Osteocyte (in vitro differentiated cells): ENCODE measurements at places on chromosomes 4 and X. TPM values are rescaled to one million over a fixed set of nuclear protein-coding genes. Genes with fewer than 3 reads are reported as not detected.

- no peak for DNase-seq
- peaks cover 44% of the 10 kb centered on the region for H3K4me1 ChIP-seq
- H3K4me3 ChIP-seq, result no peak overlapping the region
- no peak overlapping the region for H3K27ac ChIP-seq
- no peaks in the 10 kb centered on the region for H3K27me3 ChIP-seq
- H3K36me3 ChIP-seq, result peaks cover 8% of the 10 kb centered on the region
Observed at GRCh38 chr4:182193311-182193710, 49.9 kb upstream of the TENM3 start.

GRCh38 chr4:154732669-154733068, 11.1 kb upstream of the LRAT start:
- no peak overlapping the region for H3K4me3 ChIP-seq
- H3K36me3 ChIP-seq, result no peaks in the 10 kb centered on the region
- H3K27ac ChIP-seq, result no peak overlapping the region
- DNase-seq, result no peak

- no peak for DNase-seq
- no peaks in the 10 kb centered on the region for H3K27me3 ChIP-seq
- peak overlapping the region; percentile 21 for H3K27ac ChIP-seq
- H3K4me3 ChIP-seq, result no peak overlapping the region
Observed at GRCh38 chr4:155684892-155685541, 18.4 kb downstream of the GUCY1A1 start.

Gene RTL5
- 19.5 and 19.9 TPM in 2 replicates for total RNA-seq

GRCh38 chrX:67613366-67613765, 69.5 kb downstream of the AR start:
- no peak for DNase-seq
- peak overlapping the region; percentile 84 for H3K27ac ChIP-seq
- no peak overlapping the region for H3K4me3 ChIP-seq
- peaks cover 34% of the 10 kb centered on the region for H3K4me1 ChIP-seq
- H3K27me3 ChIP-seq, result no peaks in the 10 kb centered on the region

Gene SH3BGRL
- total RNA-seq, result 166 TPM in 2 replicates

DNA sequence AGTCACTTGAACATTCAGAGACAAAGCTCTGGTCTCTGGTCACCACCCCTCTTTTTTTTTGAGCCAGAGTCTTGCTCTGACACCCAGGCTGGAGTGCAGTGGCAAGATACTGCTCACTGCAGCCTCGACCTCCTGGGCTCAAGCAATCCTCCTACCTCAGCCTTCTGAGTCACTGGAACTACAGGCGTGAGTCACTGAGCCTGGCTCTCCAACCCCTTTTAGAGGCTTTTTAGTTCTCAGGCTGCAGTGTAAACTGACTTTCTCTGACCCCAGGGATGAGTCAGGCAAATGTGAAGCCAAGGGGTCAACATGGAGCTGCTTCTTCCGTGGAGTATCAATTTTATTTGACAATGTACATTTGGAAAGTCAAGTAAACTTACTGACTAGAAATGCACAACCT, 229.2 kb downstream of the PTTG2 start:
- peak overlapping the region; percentile 47 for H3K27ac ChIP-seq
- H3K36me3 ChIP-seq, result no peaks in the 10 kb centered on the region
- no peaks in the 10 kb centered on the region for H3K27me3 ChIP-seq
- DNase-seq, result no peak
- H3K4me1 ChIP-seq, result peaks cover 32% of the 10 kb centered on the region
- no peak overlapping the region for H3K4me3 ChIP-seq

DNA sequence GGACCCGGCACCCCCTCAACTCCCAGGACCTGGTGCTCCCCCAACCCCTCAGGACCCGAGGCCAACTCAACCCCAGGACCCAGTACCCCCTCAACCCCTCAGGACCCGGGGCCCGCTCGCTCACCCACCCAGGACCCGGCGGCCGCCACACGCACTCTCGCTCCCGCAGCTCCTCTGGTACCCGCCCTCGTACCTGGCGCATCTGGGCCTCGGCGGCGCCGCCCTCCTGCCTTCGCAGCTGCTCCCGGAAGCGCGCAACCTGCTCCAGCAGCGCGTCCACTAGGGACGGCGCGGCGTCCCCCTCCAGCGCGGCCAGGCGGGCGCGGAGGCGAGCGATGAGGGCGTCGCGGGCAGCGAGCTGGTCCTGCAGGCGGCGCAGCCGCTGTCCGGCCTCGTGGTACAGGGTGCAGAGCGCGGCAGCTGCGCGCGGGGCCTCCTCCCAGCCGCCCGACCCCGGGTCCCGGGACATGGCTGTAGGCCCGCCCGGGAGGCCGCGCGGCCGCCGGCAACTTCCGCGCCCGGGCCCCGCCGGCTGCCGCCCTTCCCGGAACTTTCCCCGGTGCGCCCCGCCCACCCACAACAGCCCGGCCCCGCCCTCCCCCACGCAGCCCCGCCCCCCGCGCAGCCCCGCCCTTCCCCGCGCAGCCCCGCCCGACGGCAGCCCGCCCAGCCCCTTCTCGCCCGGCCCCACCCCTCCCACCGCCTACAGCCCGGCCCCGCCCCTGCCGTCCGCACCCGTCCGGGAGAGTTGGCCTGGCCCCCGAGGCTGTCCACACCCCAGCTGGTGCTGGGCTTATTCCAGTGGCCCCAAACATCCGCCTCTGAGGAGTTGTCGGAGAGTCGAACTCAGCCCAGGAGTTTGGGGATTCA, at the start of gene TNIP2:
Gene TNIP2, minus strand, starts transcription at position 516 of the 870 bp plus-strand sequence. Its CDS starts 47 bp downstream, at position 469.
- H3K27ac ChIP-seq, result peak within 1 kb of the TSS; percentile 47
- no peaks in the 10 kb centered on the region for H3K36me3 ChIP-seq
- H3K4me3 ChIP-seq, result peak within 1 kb of the TSS; percentile 68
- no peaks in the 10 kb centered on the region for H3K27me3 ChIP-seq
- H3K4me1 ChIP-seq, result peaks cover 17% of the 10 kb centered on the region
- DNase-seq, result peak; percentile 93

DNA sequence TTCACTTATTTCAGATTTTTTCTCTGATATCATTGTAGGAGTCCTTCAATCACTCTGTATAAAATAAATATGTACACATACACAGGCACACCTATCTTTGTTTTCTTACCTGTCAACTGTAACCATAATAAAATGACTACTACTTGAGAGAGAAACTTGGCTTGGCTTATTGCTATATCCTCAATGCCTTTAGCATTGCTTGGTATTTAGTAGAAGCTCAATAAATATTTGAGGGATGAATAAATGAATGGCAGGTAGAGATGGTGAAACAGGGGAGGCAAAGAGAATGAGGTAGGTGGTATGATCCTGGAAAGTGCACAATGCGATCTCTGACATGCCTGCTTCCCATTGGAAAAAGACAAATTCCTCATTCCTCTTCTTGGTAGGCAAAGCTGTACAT, 21.8 kb upstream of the CXCL6 start:
- no peak for DNase-seq
- peaks cover 2% of the 10 kb centered on the region for H3K27me3 ChIP-seq
- no peak overlapping the region for H3K4me3 ChIP-seq
- no peak overlapping the region for H3K27ac ChIP-seq
- H3K4me1 ChIP-seq, result peaks cover 30% of the 10 kb centered on the region

- no peak for DNase-seq
- H3K4me1 ChIP-seq, result no peaks in the 10 kb centered on the region
- no peak overlapping the region for H3K4me3 ChIP-seq
Observed at GRCh38 chrX:154791467-154791866, 13.8 kb downstream of the MPP1 start.

- no peak for DNase-seq
- peaks cover 4% of the 10 kb centered on the region for H3K4me1 ChIP-seq
- no peak overlapping the region for H3K27ac ChIP-seq
- H3K4me3 ChIP-seq, result no peak overlapping the region
- H3K27me3 ChIP-seq, result no peaks in the 10 kb centered on the region
Observed at GRCh38 chr4:139863531-139863930, 197.9 kb downstream of the MGST2 start.

- H3K4me1 ChIP-seq, result no peaks in the 10 kb centered on the region
- H3K27ac ChIP-seq, result no peak overlapping the region
- no peaks in the 10 kb centered on the region for H3K36me3 ChIP-seq
- no peak overlapping the region for H3K4me3 ChIP-seq
- no peaks in the 10 kb centered on the region for H3K27me3 ChIP-seq
Observed at GRCh38 chrX:97984641-97985040, 1100.9 kb downstream of the RPA4 start.

DNA sequence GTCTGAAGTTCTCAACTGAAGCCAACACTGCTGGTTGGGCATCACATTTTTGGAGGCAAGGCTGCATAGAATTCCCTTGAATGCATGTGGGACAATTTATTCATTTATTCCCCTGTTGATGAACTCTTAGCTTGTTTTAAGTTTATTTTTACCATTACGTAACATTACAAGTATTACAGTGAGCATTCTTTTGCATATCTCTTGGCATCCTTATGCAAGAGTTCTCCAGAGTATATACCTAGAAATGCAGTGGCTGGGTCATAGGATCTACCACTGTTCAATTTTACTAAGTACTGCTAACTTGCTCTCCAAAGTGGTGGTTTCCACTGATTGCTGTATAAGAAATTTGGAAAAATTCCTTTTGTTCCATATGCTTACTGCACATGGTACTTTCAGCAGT, 66.5 kb downstream of the UCHL1 start:
- H3K4me3 ChIP-seq, result no peak overlapping the region
- no peaks in the 10 kb centered on the region for H3K36me3 ChIP-seq
- no peaks in the 10 kb centered on the region for H3K4me1 ChIP-seq
- H3K27me3 ChIP-seq, result peaks cover 15% of the 10 kb centered on the region
- H3K27ac ChIP-seq, result no peak overlapping the region

- H3K4me3 ChIP-seq, result no peak overlapping the region
- H3K36me3 ChIP-seq, result no peaks in the 10 kb centered on the region
- no peak overlapping the region for H3K27ac ChIP-seq
- peaks cover 2% of the 10 kb centered on the region for H3K27me3 ChIP-seq
- DNase-seq, result no peak
Observed at GRCh38 chr4:92012899-92013867, 290.6 kb upstream of the GRID2 start.

GRCh38 chrX:149392921-149393320, 112.2 kb downstream of the IDS start:
- DNase-seq, result no peak
